SW 1271 (cell line): ENCODE measurements at places on chromosomes 3 and 15.

- DNase-seq, result no peak
Observed at GRCh38 chr15:48315041-48315440, 16.2 kb upstream of the DUT start.

DNA sequence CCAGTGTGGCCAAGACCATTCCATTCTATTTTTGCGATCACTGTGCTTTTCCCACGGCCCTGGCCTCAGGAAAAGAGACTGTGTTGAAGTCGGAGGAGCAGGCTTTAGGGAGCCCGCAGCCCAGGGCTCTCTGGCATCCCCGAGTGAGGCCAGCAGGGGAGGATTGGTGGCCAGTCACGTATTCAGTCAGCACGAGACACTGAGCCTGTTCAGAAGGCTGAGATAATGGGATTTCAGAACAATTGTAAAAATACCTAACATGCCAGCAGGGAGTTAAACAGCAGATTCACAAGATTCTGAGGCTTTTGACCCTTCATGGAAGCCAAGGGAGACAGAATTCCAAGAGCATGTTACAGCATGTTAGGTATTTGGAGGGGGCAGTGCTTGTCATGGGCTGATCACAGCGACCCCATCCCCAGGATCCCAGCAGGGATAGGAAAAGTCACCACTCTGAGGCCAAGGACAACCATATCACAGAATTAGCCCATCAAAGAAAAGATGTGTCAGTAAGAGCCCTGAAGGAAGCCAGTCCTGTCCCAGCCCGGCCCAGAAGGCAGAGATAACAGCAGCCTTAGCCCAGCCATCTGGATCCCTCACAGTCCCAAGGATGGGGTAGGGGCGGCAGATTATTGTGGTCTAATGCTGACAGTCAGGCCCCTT is 40.6 kb downstream of the AMOTL2 start:
- no peak for DNase-seq

DNA sequence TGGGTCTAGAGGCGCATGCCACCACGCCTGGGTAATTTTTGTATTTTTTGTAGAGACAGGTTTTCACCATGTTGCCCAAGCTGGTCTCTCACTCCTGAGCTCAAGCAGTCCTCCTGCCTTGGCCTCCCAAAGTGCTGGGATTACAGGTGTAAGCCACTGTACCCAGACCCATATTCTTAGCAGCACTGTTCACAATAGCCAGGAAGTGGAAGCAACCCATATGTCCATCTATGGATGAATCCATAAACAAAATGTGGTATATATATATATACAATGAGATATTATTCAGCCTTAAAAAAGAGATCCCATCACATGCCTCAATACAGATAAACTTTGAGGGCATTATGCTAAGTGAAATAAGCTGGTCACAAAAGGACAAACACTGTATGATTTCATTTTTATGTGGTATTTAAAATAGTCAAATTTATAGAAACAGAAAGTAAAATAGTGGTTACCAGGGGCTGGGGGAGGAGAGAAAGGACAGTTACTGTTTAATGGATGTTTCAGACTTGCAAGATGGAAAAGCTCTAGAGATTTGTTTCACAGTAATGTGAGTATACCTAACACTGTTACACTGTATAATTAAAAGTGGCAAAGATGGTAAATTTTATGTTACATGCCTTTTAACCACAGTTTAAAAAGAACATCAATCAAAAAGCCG is 35.7 kb upstream of the GRAMD1C start:
- no peak for DNase-seq

- no peak for DNase-seq
Observed at GRCh38 chr3:170760174-170760526, 109.8 kb downstream of the RPL22L1 start.

GRCh38 chr3:195198426-195199346 is 72.3 kb downstream of the XXYLT1 start:
- DNase-seq, result no peak

GRCh38 chr15:100671124-100671680 is 68.8 kb downstream of the ASB7 start:
- DNase-seq, result no peak

- DNase-seq, result no peak
Observed at GRCh38 chr3:161412123-161412522, 40.8 kb upstream of the SPTSSB start.

- DNase-seq, result no peak
Observed at GRCh38 chr15:48373821-48374451, 42.7 kb downstream of the DUT start.

GRCh38 chr15:92811148-92811913 is 88.8 kb upstream of the CHD2 start:
- DNase-seq, result no peak

GRCh38 chr3:25849641-25850385 is 59.9 kb downstream of the OXSM start:
- no peak for DNase-seq

DNA sequence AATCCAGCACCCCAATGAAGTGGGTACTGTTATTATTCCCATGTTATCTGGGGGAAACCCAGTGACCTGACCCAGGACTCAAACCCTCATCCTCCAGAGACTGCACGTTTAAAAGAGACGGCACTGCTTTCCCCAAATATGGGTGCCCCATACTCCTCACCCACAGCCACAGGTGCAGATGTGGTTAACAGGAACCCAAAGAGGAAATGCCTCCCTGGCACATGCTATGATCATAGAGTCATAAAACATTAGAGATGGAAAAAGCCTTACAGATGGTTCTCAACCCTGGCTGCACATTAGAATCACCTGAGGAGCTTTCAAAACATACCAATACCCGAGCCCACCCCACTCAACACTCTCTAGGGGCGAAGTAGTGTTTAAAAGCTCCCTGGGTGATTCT is 111.5 kb downstream of the SEMA5B start:
- no peak for DNase-seq

GRCh38 chr15:53675832-53676231 is 83.6 kb downstream of the WDR72 start:
- no peak for DNase-seq

GRCh38 chr3:113002679-113003078 is 11.9 kb downstream of the GTPBP8 start:
- DNase-seq, result no peak

GRCh38 chr3:124599147-124599765 is 131.0 kb upstream of the UMPS start:
- DNase-seq, result no peak

GRCh38 chr3:120349855-120350125 is 636 bp upstream of the LRRC58 start:
- no peak for DNase-seq

DNA sequence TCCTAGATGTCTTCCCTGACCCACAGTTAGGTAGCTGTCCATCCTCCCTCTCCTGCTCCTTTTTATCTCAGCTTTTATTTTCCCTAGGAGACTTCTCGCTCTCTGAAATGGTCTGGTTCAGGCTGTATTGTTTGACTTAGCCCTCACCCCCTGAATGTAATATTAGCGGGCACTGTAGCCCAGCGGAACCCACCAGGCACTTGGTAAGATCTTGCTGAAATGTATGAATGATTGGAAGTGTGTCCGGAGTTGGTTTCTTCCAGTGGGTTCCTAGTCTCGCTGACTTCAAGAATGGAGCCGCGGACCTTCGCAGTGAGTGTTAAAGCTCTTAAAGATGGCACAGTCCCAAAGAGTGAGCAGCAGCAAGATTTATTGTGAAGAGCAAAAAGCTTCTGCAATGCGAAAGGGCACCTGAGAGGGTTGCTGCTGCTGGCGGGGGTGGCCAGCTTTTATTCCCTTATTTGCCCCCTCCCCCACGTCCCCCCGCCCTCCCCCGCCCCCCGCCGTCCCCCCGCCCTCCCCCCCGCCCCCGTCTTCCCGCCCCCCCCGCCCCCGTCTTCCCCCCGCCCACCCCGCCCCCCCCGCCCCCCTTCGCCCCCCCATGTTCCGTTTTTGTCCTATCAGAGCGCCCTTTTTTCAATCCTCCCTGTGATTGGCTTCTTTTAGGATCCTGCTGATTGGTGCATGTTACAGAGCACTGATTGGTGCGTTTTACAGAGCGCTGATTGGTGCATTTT is 694 bp upstream of the EEFSEC start:
- no peak for DNase-seq

DNA sequence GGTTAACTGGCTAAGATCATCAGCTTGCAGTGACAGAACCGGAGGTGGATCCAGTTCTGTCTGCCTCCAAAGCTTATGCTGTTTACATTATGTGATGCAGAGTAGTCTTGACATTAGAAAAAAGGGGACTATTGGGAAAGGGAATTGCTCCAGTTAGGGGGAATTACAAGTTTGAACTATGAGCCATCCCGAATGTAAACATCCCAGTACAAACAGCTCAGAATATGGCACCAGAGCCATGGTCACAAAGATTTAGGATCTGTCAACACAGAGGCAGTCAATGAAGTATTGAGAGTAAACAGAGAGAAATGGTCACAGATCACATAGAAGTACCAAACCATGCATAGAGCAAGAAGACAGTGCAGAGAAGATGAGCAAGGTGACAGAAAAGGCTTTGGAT is 39.8 kb upstream of the CRTC3 start:
- no peak for DNase-seq

GRCh38 chr3:37170060-37170459 is 4.3 kb downstream of the LRRFIP2 start:
- DNase-seq, result no peak

- no peak for DNase-seq
Observed at GRCh38 chr3:125142420-125142778, 70.1 kb downstream of the SLC12A8 start.

DNA sequence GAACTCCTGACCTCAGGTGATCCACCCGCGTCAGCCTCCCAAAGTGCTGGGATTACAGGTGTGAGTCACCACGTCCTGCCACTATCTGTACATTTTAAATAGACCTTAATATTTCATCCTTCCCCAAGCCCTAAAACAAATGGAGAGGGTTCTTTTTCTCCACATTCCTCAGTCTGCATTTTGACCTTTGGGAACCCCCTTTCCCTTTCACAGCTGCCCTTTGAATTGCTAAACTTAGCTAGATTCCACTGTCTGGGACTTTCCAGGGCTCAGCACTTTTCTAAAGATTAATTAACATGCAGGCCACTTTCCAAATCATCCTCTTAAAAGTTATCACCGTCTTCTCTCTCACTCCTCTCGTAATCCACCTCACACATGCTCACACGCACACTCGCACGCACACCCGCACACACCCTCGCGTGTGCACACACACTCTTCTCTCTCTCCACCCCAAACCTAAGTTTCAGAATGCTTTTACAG is 124.2 kb downstream of the TMCO5A start:
- no peak for DNase-seq

DNA sequence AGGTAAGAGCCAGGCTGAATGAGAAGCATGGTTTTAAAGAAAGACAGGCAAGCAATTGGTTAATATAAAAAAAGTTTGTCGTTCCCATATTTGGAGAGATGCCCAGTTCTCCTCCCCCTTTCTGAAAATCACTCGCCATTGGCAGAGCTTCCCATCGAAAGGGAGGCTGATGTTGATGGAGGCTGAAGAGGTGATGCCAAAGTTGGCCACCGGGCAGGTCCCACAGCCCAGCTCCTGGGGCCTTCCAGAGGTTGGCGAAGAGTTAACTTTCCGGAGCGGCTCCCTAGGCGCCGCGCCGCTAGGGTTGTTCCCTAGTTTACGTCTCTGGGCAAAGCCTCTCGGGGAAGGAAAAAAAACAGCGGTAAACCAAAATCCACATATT is 793 bp downstream of the PCOLCE2 start:
- peak; percentile 38 for DNase-seq

DNA sequence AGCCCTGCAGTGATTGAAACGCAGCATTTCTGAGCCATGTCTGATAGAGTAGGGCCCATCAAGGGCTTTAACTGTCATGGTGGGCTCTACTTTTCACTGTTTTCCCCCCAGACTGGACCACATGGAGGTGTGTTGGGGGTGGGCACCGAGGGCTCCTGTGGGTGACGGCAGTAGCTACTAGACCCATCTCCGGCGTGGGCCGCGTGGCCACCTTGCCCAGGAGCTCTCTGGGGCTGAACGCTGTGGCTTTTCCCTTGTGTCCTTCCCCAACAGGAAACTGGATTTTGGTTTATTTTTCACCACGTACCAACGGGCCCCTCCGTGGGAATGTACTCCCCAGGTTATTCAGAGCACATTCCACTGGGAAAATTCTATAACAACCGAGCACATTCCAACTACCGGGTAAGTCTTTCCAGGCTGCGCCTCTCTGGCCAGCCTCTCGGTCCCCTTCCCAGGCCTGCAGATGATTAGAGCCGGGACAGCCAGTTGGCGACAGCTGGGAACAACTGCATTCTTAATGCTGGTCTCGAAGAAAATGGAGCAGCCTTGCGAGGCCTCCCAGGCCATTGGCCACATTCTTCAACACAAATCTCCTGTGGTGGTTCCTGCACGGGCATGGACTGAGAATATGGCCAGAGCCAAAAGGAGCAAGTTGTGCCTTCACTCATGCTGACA is 67.7 kb downstream of the MESD start:
- no peak for DNase-seq

DNA sequence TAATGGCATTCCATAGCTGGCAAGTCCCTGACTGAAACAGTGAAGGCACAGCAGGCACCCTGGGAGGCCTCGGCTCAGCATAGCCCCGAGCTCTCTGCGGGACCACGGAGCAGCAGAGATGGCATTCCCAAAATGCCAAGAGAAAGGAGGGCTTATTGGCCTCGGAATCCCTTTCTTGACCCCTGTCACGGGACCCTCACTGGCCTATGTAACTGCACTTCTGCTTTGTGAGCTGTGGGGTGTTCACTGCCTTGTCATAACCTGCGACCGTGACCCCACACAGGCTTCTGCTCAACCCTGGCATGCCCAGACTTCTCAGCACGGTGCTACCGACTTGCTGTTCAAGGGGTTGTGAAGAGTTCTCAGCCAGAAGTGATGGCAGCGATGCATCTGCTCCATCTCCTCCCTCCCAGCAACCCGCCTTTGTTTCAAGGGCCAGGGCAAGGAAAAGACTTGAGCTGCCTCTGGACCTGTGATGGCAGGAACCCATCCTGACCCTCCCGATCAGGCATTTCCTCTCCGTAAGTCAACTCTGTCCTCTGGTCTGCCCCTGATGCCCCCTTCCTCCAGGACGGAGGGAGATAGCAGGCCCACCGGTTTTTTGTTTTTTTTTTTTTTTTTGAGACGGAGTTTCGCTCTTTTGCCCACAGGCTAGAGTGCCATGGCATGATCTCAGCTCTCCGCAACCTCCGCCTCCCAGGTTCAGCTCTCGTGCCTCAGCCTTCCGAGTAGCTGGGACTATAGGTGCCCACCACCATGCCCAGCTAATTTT is 30.5 kb downstream of the EHD4 start:
- no peak for DNase-seq

- DNase-seq, result no peak
Observed at GRCh38 chr3:126149960-126150515, 30.3 kb downstream of the ALDH1L1 start.

GRCh38 chr3:15092686-15093085 is 6.3 kb downstream of the RBSN start:
- no peak for DNase-seq
